ENCODE measurements at places on chromosomes 6 and 20.

GRCh38 chr20:45157962-45158361, 16.7 kb upstream of the PI3 start:
- no peak for DNase-seq

DNA sequence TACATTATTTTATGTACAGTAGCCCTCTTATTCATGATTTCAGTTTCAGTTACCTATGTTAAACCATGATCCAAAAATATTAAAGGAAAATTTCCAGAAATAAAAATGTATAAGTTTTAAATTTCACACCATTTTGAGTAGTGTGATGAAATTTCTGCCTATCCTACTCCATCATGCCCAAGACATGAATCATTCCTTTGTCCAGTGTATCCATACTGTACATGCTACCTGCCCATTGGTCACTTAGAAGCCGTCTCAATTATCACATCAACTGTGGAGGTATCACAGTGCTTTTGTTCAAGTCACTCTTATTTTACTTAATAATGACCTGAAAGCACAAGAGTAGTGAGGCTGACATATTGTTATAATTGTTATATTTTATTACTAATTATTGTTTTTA, 32.3 kb upstream of the PLCB4 start:
- DNase-seq, result no peak

DNA sequence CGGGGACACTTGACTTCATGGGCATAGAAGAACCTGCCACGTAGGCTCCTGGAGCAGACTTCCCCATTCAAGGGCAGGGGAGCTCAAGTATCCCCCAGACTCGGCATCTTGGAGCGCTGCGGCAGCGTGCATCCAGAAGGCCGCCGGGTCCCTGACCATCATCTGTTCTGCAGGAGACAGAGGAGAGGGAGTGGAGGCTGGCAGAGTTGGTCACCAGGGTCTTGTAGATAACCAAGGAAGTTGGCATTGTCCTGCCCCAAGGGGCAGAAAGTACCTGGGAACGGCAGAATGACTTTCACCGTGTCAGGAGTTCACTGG, 82.8 kb downstream of the TCP11 start:
- no peak for DNase-seq

DNA sequence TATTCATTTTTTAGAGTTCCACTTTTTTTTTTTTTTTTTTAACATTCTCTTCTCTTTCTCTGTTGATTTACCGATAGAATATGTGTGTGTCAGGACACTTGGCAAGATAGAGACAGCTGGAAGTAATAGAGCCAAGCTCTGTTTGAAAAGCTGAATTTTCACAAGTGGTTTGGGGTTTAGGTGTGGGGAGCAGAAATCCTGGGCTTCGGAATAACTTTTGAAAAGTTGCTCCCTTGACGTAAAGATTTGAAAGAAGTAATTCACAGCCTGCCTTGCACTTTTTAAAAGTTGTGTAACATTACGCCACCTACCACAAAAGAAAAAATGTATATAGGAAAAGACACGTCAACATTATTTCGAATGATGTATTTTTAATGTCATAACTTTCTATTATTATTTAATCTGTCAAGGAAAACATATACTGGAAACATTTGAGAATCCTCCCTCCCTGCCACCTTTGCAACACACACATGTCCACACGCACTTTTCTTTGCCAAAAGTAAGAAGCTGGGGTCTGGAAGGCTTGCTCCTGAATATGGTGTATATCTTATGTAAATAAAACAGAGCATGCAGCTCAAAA, 917.9 kb downstream of the KIF16B start:
- no peak for DNase-seq

- peak; percentile 67 for DNase-seq
These were observed 178.7 kb downstream of the TAF4 start for GRCh38 chr20:61886721-61887595.

DNA sequence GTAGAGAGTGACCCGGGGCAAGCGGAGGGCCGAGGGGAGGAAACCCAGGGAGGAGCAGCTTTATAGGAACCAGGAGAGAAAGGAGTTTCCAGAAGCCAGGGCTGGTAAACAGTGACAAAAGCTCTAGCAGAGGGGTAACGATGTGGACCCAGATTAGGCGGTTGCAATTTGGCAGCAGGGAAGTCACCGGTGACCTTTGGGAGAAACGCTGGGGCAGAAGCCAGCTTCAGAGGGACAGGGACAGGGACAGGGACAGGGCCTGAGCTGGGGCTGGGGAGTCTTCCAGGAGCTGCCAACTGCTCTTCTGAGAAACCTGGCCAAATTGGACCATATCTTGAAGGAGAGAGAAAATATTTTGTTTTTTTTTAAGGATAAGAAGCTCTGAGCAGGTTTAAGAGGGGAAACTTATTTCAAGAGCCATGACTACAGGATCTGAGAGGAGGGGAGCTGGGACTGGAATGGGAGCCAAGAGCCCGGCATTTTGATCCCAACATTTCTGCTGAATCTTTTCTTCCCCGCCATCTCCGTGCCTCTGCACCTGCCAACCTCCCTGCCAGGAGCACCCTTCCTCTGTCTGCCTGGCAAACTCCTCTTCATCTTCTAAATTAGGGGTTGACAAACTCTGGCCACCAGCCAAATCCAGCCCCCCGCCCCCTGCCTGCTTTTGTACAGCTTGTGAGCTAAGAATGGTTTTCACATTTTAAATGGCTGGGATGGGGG, 22.6 kb upstream of the PREX1 start:
- no peak for DNase-seq

GRCh38 chr6:65126667-65127066, 580.4 kb downstream of the EYS start:
- DNase-seq, result no peak

- DNase-seq, result no peak
These were observed 494.6 kb downstream of the RFPL4B start for GRCh38 chr6:112841553-112842329.

GRCh38 chr6:52307900-52308372, 23.4 kb upstream of the MCM3 start:
- DNase-seq, result no peak

DNA sequence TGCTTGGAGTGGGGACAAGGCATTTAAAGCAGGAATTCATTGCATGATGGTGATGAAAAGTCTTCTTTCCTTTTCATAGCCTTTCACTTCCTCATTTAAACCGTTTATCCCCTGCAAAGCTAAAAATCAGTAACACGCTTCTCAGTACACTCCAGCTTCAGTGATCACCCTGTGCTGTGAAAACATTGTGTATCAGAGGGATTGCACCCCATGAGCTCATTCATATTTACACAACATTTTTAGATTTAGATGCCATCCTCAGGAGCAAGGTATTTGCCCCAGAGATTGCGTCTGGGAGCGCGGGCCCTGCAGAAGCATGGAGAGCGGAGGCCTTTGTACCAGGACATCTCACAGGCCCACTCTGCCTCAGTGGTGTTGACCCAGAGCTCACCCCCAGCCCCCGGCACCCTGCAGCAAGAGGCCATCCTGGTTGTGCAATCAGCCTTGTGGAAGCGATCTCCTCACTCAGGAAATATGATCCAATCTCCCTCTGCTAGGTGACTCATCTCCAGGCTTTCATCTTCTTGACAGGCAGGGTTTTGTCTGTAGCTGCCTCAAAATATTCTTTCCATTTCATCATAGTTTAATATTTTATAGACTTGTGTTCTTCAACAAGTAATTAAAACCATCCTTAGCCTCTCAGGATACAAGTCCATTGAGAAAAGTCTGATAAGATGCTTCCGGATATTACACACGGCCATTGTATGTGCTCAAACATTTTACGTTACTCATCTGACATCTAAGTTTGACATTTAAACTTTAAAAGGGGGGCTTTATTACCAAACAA, 38.9 kb upstream of the THBS2 start:
- no peak for DNase-seq

DNA sequence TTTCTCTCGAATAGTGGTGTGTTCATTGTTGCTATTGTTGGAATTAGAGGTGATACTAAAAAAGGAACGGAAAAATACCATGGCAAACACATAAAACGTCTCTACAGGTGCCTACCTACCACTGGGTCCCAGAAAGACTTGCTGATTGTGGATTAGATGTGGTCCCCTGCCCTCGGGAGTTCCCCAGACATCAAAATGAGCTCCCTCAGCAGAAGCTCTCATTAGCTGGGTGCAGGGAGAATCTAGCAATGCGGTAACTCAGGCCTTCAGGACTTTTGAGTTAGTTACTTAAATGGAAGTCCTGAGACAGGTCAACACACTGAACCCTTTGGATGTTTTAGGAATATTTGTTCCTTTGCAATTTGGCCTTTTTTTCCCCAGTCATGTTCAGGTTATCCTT, 6.1 kb downstream of the IRF4 start:
- DNase-seq, result no peak

DNA sequence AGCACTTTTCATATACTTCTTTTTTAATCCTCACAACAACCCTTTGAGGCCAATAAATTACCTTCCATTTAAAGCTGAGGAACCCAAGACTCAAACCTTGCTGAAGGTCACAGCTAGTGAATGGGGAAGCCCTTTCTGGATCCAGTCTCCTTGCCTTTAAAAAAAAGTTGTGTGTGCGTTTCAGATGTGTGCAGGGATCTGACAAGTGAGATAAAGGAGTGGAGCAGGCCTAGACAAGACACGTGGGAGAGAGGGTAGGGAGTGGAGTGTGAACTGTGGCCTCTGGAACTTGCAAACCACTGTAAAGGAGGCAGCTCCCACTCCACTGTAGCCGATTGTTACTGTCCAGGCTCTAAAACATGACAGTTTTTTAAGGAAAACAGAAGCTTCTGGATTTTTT, 1.9 kb downstream of the KLHL32 start:
- DNase-seq, result no peak

GRCh38 chr6:136754820-136755219, 37.5 kb downstream of the MAP3K5 start:
- DNase-seq, result no peak

DNA sequence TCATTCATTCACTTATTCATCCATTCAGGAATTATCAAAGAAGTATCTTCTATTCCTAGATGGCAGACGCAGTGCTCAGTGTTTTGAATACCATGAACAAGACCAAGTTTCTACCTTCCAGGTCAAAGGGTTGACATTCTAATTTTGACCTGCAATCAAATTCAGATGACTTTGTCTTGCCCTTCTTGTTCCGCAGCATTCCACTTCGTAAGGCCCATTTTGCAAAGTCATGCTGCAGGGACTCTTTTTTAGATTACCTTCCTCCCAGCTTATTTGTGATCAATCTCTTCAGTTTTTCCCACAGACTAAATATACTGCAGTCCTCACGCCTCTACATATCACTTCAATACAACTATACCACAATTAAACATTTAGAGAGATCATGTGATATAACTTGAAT, 7.1 kb upstream of the TAAR1 start:
- DNase-seq, result no peak

DNA sequence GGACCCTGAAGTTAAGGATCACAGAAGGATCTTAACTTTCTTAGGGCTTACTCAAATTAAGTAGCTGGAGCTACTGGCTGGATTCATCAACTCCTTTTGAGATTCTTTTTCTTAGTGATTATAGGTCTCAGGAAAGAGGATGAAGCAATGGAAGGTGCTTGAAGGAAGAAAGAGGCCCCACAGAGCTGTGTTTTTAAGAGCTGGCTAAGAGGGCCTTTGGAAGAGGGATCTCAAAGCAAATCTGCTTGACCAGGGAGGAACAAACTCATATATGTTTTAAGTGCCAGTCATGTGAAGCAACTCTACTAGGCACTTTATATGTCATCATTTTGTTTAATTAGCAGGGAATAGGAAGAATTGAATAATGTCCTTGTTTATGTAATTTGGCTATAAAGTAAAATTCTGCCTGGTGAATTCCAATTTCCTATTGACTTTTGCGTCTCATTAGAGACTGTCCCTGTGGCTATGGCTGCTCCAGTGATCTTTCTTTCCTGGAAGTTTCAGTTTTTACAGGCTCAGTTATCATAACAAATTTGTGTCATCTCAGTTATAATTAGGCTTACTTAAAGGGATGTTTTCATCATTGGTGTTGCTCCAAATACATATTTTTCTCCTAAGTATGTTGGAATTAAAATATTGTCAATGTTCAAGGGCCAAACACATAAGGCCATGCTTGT, 222.8 kb upstream of the CITED2 start:
- no peak for DNase-seq

- DNase-seq, result no peak
These were observed 14.0 kb upstream of the NT5E start for GRCh38 chr6:85435851-85436250.

GRCh38 chr20:60036746-60037499, 78.7 kb downstream of the CDH26 start:
- no peak for DNase-seq

GRCh38 chr6:81511423-81511822, 241.1 kb downstream of the TENT5A start:
- no peak for DNase-seq

GRCh38 chr20:57712341-57712740, 2.5 kb upstream of the PMEPA1 start:
- no peak for DNase-seq

GRCh38 chr6:121596441-121596840, 161.0 kb downstream of the GJA1 start:
- DNase-seq, result no peak

DNA sequence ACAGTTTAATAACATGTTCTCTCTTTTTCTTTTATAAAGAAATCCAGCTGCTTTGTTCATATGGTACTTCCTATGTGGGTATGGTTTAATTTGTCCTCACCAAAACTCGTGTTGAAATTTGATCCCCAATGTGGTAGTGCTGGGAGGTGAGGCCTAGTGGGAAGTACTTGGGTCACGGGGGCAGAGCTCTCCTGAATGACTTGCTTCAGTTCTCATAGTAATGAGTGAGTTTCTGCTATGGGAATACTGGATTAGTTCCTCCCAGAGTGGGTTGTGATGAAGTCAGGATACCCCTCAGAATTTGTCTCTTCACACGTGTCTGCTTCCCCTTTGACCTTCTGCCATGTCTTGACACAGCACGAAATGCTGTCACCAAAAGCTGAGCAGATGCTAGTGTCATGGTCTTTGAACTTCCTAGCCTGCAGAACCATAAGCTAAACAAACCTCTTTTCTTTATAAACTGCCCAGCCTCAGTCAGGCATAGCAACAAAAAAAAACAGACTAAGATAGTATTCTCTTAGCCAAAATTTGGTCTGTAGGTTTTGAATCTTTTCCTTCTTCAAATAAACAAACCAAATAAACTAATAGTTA, 87.8 kb upstream of the HS3ST5 start:
- DNase-seq, result no peak

DNA sequence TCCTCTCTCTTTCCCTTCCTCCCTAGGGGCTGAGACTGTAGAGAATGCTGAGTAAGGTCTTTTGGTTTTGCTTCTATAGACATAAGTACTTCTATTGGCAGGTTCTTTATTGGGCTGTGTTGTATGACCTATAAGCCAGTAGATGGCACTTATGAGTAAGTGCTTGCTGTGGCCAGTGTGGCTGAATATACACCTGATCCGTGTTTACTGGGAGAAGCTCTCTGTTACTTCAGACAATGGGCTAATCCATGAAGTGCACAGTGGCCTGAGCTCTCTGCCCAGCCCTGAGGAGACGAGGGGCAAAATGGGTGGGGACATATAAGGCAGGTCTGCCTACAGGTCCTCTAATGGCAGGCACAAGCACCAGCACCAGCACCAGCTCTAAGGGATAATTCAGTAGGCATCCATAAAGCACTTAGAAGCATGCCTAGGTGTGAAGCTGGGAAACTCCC, 610.3 kb downstream of the RNF144B start:
- peak; percentile 4 for DNase-seq

- DNase-seq, result no peak
These were observed 645.6 kb downstream of the MMUT start for GRCh38 chr6:48817333-48818051.

Data from GM19239 (cell line).